ENCODE measurements at places on chromosomes 11 and 22. TPM values are rescaled to one million over a fixed set of nuclear protein-coding genes. Genes with fewer than 3 reads are reported as not detected.

GRCh38 chr11:75570559-75571139 lies 8.6 kb downstream of the SERPINH1 start:
- no peak for DNase-seq

DNA sequence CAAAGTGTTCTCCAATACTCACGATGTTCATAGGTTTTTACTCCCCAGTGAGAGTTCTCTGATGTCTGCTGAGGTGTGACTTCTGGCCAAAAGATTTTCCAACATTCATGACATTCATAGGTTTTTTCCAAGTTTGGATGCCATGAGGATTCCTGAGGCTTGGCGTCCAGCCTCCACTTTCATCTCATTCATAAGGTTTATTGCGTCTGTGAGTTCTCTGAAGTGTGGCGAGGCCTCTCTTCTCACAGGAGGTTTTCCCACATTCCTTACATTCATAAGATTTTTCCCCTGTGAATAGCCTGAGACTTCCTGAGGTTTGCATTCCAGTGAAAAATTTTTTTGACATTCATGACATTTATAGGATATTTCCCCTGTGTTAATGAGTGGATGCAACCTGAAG lies 1014.1 kb downstream of the LRRC4C start:
- DNase-seq, result no peak

- peak; percentile 68 for DNase-seq
Measured at GRCh38 chr11:829176-829846, 1.6 kb downstream of the CRACR2B start.

- DNase-seq, result peak; percentile 28
Measured at GRCh38 chr11:85947431-85948272, 92.5 kb downstream of the CCDC83 start.

Gene OR51B2
- total RNA-seq, result not detected

Gene SEPTIN3
- 0.77 TPM for total RNA-seq

Data from Daoy (cell line).